Esophagus muscularis mucosa (tissue), 4 donors: ENCODE measurements at places on chromosomes 6 and 20. TPM values are rescaled to one million over a fixed set of nuclear protein-coding genes. Genes with fewer than 3 reads are reported as not detected.

- DNase-seq: peak; percentile 91
Observed at GRCh38 chr6:170416959-170417606, 110.5 kb downstream of the FAM120B start.

DNA sequence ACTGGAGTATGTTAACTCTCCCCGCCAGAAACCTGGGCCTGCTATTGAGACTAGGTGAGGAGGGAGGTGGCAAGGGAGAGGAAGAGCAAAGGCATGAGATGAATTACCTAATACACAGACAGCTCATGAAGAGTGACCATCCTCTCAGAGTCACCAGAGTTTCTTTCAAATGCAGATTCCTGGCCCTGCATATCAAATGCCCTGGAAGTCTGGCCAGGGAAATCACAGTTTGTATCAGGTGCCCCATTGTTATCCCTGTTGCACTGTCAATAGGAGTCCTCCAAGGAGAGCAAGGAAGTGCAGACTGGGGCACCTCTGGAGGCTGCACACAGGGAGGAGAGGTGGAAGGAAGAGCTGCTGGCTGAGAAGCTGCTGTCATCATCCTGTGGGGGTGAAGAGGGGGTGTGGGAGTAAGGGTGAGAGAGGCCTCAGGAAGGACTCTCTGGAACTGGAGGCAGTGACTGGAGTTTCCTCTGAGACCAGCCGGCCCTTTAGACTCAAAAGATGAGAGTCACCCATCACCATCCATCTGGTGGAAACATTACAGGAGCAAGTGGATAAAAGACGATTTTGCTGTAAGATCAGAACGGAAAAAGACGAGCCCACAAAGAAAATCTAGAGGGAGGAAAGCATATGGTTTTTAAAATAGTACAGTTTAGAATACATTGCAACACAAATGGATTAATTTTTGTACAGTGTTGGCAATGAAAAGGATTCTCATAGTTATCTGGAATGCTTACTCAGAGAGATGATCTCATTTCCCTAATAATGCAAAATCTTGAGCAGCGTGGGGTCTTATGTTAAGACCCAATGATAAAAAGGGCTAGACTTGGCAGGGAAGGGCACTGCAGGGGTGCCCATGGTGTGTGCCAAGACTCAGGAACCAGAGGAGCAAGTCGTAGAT, 268.1 kb downstream of the UST start:
- DNase-seq: no peak

GRCh38 chr6:136031982-136032381, 180.5 kb downstream of the PDE7B start:
- DNase-seq: no peak

- DNase-seq: no peak
Observed at GRCh38 chr6:44386929-44387345, 569 bp upstream of the CDC5L start.

GRCh38 chr6:166824146-166824879, 132.0 kb downstream of the RNASET2 start:
- DNase-seq: no peak

DNA sequence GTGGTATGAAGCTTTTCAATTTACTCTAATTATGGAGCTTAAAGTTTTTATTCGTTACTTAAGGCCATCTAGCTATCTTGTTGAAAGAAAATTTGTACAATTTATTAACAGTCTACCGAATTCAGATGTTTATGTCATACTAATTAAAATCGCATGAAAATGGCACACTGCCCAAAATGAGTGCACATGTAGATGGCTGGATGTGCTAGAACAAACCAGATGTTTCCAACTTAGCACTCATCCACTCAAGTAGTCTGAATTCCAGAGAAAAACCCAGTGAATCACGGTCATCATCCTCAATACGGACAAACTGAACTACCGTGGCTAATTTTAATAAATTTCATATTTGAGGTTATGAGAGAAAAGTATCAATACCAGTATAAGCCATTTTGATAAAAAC, 70.4 kb downstream of the COL12A1 start:
- no peak for DNase-seq

- DNase-seq: peak; percentile 31
Observed at GRCh38 chr6:159390381-159390780, 221.2 kb downstream of the FNDC1 start.

DNA sequence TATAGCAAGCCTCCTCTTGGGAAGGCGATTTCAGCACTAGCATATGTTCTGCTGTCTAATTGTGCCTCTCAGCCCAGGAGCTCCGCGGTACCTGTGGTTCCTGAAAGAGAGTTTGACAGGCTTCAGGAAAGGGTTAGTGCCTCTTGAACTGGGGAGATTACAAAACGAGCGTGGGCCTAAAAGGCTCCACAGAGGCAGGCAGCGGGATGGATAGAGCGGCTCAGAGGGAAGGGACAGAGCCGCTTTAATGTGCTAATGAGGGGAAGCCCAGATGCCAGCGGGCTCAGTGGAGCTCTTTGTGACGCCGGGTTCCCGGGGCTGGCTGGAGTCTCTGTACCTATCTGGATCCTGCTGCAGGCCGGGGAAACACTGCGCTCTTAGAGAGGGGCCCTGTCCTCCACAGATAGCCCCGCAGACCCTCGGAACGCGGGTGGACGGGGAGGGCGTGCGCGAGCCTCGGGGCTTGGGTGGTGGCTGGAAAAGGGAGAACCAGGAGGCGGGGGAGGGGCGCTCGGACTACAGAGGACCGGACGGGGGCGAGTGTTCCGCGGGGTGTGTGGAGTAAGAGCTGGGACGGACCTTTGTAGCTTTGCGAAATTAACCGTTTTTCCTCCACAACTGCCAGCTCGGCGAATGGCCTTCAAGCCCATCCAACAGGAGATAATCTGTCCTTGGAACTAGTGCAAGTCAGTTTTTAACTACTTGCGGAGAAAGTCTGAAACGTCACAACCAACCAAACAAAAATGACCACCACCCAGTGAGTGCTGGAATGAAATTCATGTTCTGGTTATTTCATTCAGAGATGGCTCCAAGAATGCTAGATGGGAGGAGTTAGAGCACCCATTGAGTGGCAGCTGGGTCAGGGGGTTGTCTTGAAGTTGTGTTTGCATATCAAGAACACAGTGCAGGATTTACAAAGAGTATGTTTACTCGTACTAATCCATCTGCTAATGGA, 13.0 kb downstream of the SLC35F1 start:
- no peak for DNase-seq

DNA sequence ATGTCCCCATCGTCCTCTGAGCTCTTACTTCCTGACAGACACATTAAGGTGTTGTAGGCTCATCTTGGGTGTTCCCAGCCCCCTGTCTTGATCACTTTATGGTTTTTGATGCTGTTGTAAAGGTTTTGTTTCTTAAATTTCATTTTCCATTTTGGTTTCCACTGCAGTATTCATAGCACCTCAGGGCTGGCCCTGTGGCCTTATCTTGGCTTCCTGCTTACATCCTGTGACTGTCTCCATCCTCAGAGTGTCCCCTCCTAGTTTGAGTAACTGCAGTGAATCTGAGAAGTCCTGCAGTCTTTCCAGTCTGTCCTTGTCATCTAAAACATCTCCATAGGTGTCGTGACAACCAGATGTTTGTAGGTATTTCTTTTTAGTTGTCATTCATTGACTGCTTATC, 50.9 kb downstream of the JARID2 start:
- DNase-seq: no peak

Gene TOX2
- total RNA-seq: 35.3 TPM

Gene MAFB
- total RNA-seq: 34.6 TPM

Gene BTBD3
- 29.3 TPM for total RNA-seq

Gene TFAP2A
- total RNA-seq: 1.2 TPM

Gene MRPL18
- 65.7 TPM for total RNA-seq
